ENCODE measurements at places on chromosomes 11 and 22.
A peak's percentile ranks its signal among the peaks of the same experiment; 100 is the strongest.

DNA sequence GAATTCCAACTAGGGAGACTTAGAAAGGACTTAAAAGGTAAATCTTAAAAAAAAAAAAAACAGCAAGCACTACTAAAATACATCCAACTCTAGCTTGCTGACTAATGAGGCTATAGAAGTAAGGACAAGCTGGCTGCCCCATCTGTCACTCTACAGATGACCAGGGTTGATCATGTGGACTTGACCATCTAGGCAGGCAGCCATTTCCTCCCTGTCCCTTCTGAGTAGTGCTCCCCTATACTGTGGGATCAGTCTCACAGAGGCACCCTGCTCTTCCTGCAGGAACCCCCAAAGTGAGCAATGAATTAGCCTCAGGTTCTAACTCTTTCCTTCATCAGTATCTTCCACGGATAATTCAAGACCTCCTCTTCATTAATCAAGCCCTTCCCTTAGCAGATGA lies 12.3 kb downstream of the SLC1A2 start:
- no peak for DNase-seq

GRCh38 chr11:30342736-30343166 lies 19.8 kb downstream of the ARL14EP start:
- no peak for DNase-seq

- DNase-seq = no peak
These were observed 165.6 kb downstream of the SHANK2 start for GRCh38 chr11:71086687-71087258.

DNA sequence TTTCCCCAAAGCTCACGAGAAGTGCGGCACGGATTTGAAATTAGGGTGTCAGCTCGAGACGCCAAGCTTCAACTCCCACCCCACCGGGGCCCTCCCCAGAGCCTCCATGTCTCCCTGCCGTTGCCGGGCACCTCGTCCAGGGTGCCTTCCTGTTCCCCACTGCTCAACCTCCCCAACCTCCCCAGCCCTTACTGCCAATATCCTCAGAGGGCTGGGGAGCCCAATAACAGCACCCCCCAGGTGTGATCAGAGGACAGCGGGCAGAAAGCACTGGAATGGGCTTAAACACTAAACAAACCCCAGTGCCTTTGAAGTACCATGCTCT lies 1336.4 kb downstream of the TBC1D22A start:
- DNase-seq = peak; percentile 0

- DNase-seq = no peak
These were observed 677.3 kb downstream of the TBC1D22A start for GRCh38 chr22:47439643-47440265.

GRCh38 chr11:111792314-111792713 lies 26.1 kb upstream of the PPP2R1B start:
- DNase-seq = no peak

GRCh38 chr11:57977709-57978108 lies 46.0 kb upstream of the OR9Q1 start:
- DNase-seq = no peak

DNA sequence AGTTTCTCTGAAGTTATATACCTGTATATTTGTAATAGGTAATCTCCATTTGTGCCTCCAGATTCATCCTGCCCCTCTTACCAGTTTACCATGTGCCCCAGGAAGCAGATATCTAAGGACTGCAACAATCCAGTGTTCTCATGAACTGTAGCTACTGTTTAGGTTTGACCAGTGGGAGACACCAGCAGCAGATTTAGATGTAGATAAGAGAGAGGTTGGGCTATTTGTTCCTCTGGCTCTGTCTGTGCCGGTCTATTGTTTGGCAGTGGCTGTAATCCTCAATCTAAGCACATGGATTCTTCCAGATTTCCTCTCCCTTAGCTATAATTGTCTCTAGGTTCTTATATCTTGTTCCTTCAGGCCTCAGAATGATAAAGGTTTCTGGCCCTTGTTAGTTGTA lies 88.4 kb downstream of the ANO3 start:
- no peak for DNase-seq

- DNase-seq = no peak
These were observed 232.9 kb downstream of the ETS1 start for GRCh38 chr11:128354476-128354875.

- no peak for DNase-seq
These were observed 42.0 kb downstream of the SERPINH1 start for GRCh38 chr11:75603791-75604736.

DNA sequence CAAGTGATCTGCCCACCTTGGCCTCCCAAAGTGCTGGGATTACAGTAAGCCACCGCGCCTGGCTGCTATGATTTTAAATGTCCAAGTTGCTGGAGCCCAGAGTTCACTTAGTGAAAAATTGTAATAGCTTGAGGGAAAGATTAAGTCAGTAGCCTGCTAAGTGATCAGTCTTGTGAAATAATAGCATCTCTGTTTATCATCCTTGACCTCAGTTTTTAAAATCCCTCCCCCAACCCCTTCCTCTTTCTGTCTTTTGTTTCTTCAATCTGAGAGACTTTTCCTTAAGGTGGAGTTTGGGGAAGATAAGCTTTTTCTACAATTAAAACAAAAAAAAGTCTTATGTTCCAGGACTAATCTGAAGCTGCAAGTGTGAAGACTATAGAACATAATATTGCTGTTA lies 6.4 kb downstream of the HIPK3 start:
- no peak for DNase-seq

All from mesothelial cell of epicardium (in vitro differentiated cells).